ENCODE measurements at places on chromosomes 7 and 10.

- no peak for DNase-seq
Measured at GRCh38 chr7:11290863-11291262, 317.2 kb downstream of the PHF14 start.

DNA sequence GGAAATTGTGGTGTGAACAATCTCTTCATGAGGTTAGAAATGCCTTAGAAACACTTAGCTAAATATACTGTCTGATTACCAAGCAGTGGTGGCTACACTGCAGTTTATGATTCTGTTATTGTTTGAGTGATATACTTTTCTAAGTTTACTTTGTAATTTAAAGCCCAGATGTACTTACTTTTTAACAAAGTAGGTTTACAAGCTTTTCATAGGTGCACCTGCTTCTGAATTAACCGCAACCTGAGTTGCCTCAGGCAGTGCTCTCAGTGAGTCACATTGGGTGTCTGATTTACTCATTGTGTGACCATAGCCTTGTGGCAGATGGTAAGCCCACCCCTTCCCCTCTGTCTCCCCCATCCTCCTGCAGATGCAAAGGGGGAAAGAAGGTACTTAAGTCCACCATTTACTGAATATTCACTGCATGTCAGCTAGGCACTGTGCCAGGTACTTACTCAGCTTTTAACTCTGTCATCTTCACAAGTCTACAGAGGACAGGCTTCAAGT, 9.0 kb downstream of the MTURN start:
- no peak for DNase-seq

GRCh38 chr7:111846898-111847297, 284.6 kb upstream of the IMMP2L start:
- no peak for DNase-seq

- DNase-seq: no peak
Measured at GRCh38 chr10:120308589-120308988, 148.4 kb upstream of the PLPP4 start.

DNA sequence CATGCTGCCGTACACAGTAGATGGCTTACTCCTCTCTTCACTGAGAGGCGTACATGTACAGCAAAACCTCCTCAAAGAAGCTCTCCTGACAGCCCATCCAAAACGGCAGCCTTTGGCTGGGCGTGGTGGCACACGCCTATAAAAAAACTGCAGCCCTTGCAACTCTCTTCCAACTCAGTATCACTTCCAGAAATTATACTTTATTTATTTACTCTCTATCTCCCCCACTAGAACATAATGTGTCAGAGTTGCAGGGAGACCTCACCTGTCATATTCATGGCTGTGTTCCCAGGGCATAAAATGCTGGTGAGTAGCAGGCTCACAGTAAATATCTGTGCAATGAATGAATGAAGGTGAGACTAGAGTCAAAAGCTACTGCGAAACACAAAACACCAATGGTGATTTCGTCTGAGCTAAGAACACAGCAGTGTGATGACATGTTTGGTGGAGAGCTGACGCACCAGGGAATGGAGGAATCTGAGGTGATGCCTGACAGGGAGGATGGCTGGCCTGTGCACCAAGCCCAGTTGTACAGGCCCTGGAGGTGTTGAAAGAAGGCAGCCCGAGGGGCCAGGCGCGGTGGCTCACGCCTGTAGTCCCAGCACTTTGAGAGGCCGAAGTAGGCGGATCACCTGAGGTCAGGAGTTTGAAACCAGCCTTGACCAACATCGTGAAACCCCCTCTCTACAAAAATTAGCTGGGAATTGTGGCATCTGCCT, 55.3 kb downstream of the COBL start:
- no peak for DNase-seq

- DNase-seq: no peak
Measured at GRCh38 chr7:25005658-25006057, 25.7 kb upstream of the OSBPL3 start.

- no peak for DNase-seq
Measured at GRCh38 chr10:76382381-76382851, 951.0 kb downstream of the LRMDA start.

DNA sequence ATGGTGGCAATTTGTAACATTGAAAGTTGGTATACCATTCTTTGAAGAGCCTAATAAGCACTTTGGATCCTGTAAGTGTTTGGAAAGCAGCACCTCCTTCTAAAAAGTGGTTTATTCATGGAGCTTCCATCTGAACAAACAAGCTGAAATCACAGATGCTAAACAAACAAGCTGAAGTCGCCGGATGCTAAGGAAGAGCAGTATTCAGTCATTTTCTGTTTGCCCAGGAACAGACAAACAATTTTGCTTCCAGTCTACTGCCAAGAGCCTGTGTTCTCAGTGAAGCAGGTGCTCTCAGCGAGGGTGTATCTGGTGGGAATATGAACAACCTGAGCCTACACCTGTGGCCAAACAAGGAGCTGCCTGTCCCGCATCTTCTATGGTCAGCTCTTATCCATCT, 6.3 kb downstream of the COL28A1 start:
- no peak for DNase-seq

DNA sequence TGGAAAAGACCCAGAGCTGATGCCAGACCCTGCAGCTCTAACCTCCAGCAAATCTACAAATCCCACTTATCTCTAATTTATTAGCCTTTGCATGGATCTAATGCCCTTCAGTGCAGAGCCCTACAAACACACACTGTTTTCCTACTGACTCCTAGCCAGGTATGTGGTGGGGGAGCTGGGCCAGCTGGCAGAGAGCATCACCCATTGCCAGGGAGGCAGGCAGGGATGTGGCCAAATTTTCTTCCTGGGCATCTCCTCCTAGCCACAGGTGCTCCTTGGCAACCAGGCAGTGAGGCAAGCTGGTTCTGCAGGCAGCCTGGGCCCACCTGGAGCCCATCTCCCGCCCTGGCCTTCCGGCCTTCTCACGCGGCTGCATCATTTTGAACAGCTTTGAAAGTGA, 55.9 kb upstream of the EMX2 start:
- DNase-seq: no peak

GRCh38 chr7:2666588-2667250, 21.3 kb upstream of the AMZ1 start:
- DNase-seq: no peak

All from esophagus squamous epithelium (tissue), 5 donors.